Thoracic aorta (tissue), 2 donors: ENCODE measurements at places on chromosomes 13 and 19. TPM values are rescaled to one million over a fixed set of nuclear protein-coding genes. Genes with fewer than 3 reads are reported as not detected.

GRCh38 chr13:48210178-48210577 lies 22.8 kb upstream of the ITM2B start:
- no peak for DNase-seq

DNA sequence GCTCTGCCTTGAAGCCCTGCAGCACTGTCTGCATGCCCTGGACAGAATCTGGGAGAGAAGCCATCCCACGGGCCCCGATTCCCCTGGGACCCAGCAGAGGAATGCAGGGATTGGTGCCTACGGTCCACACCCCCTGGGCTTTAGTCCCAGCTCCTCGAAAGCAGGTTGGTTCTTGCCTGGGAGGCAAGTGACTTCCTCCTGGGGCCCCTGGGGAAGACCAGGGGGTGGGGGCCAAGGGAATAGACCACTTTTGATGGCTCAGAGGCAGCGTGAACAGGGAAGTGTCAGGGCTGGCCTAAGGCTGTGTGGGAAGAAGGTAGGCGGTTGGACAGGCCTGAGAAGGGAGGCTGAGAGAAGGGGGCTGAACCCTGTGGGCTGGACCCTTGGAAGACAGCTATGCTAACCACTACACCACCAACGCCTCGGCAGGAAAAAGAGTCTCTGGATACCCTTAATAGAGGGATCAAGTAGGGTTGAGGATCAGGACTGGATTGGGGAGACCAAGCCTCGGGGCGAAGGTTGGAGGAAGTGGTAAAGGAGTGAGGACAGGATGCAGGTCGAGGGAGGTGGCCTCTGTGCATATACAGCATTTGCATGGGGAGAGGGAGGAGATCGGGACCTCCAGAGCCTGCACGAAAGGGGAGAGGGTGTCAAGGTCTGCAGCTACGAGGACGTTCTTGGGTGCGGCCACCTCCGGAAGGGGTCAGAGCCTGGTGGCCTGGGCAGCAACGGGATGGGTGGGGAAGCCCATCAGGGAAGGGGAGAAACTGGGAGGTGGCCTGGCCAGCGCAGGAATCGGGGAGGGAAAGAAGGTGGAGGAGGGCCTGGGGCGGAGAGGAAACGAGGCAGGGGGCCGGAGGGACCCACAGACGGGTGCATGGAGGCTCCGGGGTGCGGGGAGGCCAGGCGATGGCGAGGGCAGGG lies 709 bp downstream of the DPP9 start:
- DNase-seq, result no peak

DNA sequence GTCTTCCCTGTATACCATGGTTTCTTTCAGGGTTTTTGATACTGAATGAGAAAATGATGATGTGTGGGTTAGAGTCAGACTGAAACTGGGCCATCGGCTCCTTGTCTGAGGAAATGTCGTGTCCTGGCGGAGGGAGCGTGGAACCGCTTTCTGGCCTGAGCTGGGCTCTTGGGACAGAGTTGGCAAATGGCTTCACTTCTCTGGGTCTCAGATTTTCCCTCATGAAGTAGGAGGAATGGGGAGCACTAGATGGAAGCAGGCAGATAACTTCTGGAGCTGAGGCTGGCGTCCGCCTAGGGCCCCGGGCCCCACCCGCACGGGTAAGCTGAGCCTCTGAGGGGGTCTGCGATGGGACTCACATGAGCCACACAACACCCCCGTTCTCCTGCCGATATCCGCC lies 133.3 kb upstream of the WASF3 start:
- no peak for DNase-seq

GRCh38 chr19:44643605-44644401 lies at the start of gene PVR:
Gene PVR (plus strand): TSS chr19:44643910. CDS start chr19:44644097, 187 bp downstream.
- peak; percentile 26 for DNase-seq

- no peak for DNase-seq
Observed at GRCh38 chr13:42696191-42696590, 85.2 kb upstream of the FAM216B start.

- no peak for DNase-seq
Observed at GRCh38 chr19:56637976-56638555, 4.9 kb upstream of the SMIM17 start.

- DNase-seq, result no peak
Observed at GRCh38 chr13:79314652-79315051, 91.4 kb downstream of the RBM26 start.

- DNase-seq, result no peak
Observed at GRCh38 chr13:40514802-40515201, 151.6 kb downstream of the FOXO1 start.

- no peak for DNase-seq
Observed at GRCh38 chr13:34358811-34359513, 541.0 kb downstream of the RFC3 start.

DNA sequence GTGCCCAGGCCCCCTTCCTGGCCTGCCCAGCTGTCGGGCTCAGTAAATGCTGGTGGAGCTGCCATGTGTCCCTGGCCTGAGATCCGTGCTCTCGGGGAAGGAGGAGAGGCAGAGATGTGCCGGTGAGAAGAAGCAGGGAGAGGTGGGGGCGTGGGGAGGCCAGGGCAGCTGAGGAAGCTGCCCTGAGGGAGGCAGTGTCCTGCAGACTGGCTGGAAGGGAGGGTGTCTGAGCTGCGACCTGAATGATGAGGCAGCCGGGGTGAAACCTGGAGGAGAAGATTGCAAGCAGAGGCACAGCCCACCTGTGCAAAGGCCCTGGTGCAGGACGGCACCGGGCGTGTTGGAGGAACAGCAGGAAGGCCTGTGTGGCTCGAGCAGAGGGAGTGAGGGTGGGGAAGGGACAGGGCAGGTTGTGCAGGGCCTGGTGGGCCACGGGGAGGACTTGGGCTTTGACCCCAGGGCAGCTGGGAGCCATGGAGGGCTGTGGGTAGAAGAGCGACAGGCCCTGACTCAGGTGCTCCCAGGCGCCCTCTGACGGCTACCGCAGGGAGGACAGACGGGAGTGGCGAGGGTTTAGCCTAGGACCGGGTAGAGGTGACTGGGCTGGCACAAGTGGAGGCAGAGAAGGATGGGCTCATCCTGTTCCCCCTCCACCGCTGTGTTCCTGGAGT lies 14.0 kb upstream of the CELF5 start:
- DNase-seq, result no peak

DNA sequence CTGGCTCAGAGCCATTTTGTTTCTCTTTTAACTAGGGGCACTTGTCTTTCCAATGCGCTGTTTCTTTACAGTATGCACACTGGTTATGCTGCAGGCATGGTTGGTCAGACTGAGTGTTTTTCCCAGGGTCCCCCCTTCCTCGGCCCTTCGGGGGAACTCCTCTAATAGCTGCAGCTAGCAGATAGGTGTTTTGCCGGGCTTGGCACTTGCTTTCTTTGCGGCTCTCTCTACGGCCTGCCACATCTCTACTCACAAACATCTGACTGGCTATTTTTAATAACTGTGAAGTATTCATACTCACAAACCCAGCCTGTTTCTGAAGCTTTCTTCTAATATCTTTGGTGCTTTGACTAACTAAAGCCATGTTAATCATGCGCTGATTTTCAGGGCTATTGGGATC lies 89.4 kb downstream of the SLC25A15 start:
- DNase-seq, result no peak

- no peak for DNase-seq
Observed at GRCh38 chr19:7250951-7251350, 43.3 kb downstream of the INSR start.

- no peak for DNase-seq
Observed at GRCh38 chr13:54368387-54368786, 1339.8 kb downstream of the OLFM4 start.

DNA sequence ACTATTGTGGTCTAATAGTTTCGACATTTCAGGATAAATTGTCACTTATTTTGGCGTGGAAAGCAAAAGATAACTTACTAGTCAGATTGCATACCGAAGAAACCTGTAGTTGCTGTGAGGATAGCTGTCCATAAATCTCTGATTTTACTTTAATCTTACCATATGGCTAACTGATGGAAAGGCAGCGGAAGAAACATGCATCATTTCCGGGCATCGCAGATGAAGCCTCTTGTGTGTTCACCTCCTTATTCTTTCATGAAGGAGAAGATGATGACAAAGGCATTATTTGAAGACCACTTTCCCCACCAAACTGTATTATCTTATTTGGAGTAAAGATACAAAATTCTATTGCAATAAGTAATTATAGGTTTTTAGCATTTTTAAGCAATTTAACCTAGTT lies 763.6 kb upstream of the SLITRK6 start:
- no peak for DNase-seq

GRCh38 chr19:45340232-45340898 lies at the start of gene KLC3:
Gene KLC3 (plus strand): TSS chr19:45340750. CDS start chr19:45345542, 4,792 bp downstream.
- no peak for DNase-seq

GRCh38 chr13:37225414-37226070 lies 120.1 kb upstream of the CSNK1A1L start:
- no peak for DNase-seq

GRCh38 chr19:28640506-28640905 lies 572.4 kb downstream of the UQCRFS1 start:
- no peak for DNase-seq

DNA sequence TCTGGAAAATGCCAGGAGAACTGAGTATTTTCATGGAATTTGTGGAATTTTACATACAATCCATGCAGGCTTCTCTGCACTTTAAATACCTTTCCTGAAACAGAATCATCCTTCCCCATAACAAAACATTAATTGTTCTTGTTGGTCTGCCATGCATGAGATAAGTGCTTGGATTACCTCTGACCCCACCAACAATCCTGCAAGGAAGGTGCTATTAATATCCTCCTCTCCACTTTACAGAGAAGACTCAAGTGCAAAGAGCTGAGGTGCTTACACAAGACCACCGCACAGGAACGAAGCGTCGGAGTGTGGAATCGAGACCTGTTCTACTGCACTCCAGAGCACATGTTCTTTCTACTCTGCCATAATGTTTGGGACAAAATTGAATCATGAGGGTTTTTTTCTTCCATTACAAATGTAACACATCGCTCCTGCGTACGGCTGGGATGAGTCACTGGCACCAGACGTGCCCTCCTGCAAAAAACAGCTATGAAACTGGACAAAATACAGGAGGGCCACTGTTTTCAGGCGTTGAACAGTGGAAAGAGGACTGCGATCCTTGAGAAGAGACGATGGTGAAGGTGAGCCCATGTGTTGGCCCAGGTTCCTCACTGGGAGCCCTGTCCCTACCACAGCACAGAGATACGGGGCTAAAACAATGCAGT lies 12.9 kb upstream of the LRRC4B start:
- DNase-seq, result no peak

DNA sequence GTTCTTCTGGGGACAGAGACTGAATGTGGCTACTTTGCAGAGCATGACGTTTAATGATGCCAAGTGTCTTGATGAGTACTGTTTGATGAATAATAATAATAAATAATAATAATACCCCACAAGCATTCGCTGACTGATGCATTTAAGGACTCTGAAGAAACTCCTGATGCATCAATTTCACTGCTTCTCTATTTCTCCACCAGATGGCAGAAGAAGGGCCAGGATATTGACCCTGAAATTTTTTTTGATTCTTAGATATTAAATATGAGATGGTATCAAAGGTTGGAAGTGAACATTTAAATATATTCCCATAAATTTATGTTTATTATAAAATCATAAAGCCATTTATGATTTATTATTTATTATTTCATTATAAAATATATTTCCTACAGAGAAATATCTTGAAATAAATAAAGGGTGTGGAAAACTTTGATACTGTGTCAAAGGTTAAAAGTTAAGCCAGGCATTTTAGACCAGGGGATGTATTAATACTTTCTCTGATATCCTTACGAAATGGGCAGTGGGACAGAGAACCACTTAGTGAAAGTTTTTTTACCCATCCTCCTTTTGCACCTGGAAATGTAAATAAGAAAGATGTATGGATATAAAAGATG lies 170.9 kb downstream of the LACC1 start:
- no peak for DNase-seq

GRCh38 chr13:112325920-112326645 lies 50.1 kb upstream of the SPACA7 start:
- DNase-seq, result no peak

GRCh38 chr13:93227878-93228642 lies 1.5 kb downstream of the GPC6 start:
- no peak for DNase-seq

GRCh38 chr13:39196965-39197646 lies 158.8 kb downstream of the NHLRC3 start:
- no peak for DNase-seq

DNA sequence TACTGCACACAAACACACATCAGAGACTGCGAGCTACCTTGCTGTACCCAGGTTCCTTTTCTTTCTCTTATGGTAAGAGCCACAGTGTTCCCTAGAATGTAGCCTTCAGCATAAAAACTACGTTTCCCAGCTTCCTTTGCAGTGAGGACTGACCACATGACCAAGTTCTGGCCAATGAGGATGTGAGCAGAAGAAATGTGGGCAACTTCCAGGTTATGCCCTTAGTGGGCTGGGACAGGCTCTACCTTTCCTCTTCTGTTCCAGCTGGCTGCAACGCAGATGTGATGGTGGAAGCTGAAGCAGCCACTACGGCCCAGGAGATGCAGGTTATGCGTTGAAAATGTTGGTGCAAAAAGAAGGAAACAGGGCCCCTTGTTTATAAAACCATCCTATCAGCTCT lies 27.5 kb downstream of the VRK3 start:
- DNase-seq, result no peak

GRCh38 chr13:40549500-40550094 lies 116.8 kb downstream of the FOXO1 start:
- no peak for DNase-seq

DNA sequence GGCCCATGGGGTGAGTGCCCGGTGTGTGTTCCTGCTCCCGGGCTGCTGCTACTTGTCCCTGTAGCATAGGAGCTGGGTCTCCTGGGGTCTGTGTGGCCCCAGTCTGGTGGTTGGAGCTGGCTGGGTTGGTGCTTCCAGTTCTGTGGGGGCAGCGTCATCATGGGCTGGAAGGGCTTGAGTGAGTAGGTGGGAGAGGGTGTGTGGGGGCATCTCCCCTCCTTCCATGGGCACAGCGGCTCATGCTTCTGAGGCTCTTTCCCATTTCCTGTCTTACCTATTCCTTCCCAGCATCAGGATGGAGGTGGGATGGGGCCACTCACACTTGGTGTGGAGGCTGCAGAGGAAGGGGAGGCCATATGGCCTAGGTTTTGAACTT lies 8.0 kb upstream of the EPN1 start:
- no peak for DNase-seq

TBXA2R gene
- total RNA-seq, result 29.4 TPM

FAM216B gene
- total RNA-seq, result not detected

SIGLEC5 gene
- total RNA-seq, result 1.4 TPM

ATG4D gene
- total RNA-seq, result 17.1 TPM

CGB8 gene
- not detected for total RNA-seq

DHDH gene
- total RNA-seq, result not detected

KDELR1 gene
- total RNA-seq, result 79.9 TPM

ZNF320 gene
- 26.1 TPM for total RNA-seq

FGF9 gene
- not detected for total RNA-seq

ANGPTL8 gene
- not detected for total RNA-seq

NANOS3 gene
- not detected for total RNA-seq

GNG7 gene
- total RNA-seq, result 2.3 TPM

KIR3DL1 gene
- not detected for total RNA-seq

PODNL1 gene
- 3.5 TPM for total RNA-seq

RXFP2 gene
- 0.21 TPM for total RNA-seq

POU4F1 gene
- not detected for total RNA-seq

TRAPPC6A gene
- 8.3 TPM for total RNA-seq

MEX3D gene
- total RNA-seq, result 26.4 TPM
